ENCODE measurements at places on chromosomes 6 and 20.

DNA sequence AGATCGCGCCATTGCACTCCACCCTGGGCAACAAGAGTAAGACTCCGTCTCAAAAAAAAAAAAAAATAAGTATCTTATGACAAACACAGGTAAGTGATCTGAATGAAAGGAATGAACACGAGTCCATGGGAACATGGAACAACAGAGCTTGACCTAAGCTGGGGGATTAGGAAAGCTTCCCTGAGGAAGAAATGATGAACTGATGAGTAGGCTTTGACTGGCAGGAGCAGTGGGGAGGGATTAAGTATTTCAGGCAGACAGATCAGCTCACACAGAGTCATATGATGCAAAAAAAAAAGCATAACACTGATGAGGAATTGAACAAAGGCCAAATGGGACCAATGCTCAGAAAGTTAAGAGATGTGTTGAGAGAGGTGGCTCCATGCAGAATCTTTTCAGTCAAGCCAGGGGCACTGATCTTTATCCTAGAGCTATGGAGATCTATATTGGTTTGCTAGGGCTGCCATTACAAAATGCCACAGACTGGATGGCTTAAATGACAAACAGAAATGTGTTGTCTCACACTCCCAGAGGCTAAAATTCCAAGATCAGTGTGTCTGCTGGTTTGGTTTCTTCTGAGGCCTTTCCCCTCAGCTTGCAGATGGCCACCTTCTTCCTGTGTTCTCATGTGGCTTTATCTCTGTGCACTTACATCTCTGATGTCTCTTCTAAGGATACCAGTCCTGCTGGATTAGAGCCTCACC is 85.6 kb downstream of the ANKRD6 start:
- DNase-seq = no peak

- no peak for DNase-seq
Observed at GRCh38 chr6:55679503-55679902, 100.5 kb upstream of the HMGCLL1 start.

DNA sequence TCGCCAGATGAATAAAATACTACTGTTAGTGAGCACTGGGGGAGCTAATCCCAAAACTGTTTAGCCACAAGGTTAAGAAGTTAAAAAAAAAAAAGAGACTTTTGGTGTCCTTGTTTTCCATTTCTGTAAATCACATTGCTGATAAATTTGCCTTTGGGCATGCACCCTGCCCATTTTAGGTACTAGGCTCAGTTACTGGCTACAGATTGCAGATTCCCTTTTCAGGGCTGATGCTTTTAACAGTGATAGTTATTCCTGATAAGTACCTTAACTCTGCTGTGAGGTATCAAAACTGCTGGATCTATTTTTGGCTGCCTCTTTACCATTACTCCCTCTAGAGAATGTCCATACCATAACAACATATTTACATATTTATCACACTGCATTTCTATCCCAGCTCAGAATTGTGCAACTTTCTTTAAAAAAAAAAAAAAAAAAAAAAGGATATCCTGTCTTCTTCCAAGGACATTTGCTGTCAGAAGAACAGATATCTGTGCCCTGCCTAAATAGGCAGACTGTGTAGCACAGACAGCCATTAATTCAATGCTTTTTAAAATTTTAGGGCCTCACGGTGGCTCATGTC is 94.5 kb downstream of the SSR1 start:
- no peak for DNase-seq

DNA sequence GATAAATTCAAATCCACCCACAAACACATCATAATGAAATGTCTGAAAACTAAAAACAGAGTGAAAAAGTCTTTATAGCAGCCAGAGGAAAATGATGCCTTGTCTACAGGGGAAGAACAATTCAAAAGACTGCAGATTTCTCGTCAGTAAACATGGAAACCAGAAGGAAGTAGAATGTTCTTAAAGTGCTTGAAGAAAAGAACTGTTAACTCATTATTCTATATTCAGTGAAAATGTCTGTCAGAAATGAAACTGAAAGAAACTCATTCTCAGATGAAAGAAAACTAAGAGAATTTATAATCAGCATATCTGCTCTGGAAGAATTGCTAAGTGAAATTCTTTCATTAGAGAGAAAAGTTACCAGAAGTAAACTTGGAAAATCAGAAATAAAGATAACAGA is 416.1 kb downstream of the TBC1D32 start:
- DNase-seq = no peak

DNA sequence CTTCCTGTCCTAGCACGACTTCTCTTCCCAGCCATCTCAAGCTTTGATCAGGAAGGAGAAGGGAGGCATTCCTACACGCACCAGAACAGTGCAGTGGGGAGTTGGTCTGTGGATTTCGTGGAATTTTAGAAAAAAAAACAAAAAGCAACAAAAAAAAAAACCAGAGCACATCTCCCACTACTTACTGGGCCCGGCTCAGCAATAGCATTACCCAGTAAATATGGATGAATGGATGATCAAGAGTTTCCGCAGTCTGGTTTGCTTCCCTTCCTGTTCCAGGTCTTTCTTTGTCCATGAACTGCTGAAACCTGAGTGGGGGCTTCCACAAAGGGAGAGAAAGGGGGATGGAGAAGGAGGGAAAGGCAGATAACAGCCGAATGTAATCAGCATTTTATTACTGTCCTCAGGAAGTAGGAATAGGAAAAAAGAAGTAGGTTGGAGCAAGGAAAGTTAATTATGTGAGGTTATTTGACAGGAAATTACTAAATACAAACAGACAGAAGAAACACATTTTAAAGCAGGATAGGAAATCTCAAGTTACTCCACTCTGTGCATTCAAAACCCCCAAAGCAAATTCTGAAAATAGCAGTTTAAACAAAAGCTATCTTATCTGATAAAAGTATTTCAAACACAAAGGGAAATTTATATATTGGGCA is 349.0 kb downstream of the PRL start:
- DNase-seq = no peak

GRCh38 chr6:115468272-115469005 is 592.3 kb downstream of the FRK start:
- no peak for DNase-seq

DNA sequence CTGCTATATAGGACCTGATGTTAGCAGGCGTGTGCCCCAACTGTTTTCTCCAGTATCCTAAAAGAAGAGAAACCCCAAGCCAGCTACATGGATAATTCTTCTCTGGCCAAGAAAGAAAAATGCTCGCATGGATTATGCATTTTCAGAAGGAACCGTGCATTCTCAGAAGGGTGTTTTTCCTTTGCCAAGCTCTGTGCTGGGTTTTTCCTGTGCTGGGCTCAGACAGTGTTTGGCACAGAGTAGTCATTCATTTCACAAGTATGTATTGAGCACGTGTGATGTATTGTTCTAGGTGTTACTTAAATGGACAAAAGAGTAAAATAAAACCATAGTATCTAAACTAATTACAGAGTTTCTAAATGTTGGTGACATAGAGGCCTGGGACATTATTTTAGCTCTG is 62.7 kb upstream of the ZNF133 start:
- no peak for DNase-seq

DNA sequence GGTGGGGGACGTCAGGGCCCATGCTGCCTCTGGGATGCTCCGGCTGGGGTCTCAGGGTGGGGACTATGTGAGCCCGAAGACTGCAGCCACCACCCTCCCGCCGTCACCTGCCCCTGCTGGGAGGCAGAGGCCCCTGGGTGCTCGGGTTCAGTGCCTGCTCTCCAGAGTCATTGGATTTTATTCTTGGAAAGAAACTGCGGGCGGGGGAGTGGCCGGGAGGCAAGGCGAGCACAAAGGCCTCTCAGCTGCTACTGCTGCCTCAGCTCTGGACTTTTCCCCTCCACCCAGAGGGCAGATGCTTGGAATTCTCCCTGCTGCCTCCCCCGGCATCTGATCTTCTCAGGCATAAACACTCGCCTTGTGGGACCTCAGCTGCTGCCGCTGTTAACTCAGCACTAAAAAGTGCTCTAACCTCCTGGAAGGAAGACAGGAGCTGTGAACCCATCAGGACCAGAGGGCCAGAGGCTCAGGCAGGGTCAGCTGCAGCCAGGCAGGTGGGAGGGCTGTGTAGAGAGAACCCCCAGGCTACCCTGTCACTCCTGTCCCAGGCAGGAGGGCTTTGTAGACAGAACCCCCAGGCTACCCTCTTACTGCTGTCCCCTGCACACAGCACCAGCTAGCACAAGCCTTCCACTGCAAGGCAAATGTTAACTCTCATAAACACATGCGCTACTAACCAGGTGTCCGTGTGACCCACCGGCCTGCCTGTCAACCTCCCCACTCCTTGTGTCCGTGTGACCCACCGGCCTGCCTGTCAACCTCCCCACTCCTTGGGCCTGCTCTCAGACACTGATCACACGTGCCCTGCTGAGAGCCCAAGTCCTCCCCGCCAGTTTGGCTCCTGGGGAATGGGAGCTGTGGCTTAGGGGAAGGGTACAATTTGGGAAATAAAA is 9.4 kb upstream of the FRMD1 start:
- no peak for DNase-seq

- no peak for DNase-seq
Observed at GRCh38 chr20:63032861-63033793, 26.4 kb upstream of the BHLHE23 start.

DNA sequence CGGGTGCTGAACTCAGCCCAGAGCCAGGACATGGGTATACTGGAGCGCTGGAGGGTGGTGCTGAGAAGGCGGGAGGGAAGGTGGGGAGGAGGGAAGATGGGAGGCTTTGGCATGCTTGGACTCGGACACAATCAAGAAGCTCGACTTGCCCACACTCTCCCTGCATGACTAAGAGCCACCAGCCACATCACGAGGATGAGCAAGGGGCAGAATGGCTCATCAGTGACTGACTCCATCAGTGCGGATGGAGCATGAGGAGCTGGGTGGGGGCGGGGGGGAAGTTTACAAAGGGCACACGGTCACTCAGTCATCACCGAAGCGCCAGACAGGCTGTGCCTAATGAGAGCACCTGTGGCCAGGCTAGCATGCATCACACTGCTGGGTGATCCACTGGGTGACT is 222.8 kb downstream of the KIF16B start:
- DNase-seq = no peak

DNA sequence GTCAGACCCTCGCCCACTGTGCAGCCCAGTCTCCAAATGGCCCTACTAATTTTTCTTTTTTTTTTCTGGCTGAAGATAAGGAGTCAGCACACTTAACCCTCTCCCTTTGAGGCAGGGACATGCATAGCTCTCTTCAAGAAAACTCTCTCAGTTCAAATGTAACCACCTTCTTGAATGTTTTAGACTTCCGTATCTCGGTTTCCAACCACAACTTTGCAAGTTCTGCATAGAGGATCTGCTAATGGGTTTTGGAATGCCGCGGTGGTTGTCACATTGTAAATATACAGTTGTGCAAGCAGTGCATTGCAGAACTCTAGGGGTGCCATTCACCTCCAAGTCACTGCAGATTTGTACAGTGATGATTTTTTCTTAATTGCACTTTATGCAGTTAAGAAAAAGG is 59.4 kb upstream of the SLC35B3 start:
- no peak for DNase-seq

DNA sequence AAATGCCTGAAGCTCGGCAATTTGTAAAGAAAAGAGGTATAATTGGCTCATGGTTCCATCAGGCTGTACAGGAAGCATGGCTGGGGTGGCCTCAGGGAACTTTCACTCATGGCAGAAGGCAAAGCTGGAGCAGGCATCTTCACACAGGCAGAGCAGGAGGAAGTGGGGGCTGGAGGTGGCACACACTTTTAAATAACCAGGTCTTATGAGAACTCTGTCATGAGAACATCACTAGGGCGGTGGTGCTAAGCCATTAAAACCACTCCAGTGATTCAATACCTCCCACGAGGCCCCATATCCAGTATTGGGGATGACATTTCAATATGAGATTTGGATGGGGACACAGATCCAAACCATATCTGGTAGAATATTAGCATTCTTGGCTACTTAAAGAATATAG is 345.2 kb downstream of the ARHGAP18 start:
- DNase-seq = no peak

DNA sequence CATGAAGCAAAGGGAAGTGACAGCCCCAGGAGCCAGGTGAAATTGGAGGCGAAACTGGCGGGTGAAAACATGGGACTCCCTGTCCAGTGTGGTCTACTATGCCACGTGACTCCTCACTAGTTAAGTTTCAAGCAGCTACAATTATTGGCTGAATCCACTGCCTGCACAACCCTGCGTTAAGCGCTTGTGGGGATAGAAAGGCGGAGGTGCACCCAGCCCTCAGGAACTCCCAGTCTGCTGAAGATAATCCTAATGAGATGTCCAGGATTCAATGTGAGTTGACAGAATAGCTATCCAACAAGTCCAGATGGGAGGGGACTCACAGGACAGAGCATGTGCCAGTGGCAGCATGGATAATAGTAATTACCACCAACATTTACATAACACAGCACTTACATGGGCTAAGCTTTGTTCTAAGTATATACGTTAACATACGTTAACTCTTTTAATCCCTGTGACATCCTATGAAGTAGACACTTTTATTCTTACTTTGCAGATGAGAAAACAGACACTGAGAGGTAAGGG is 1.8 kb downstream of the MOCS1 start:
- DNase-seq = no peak

DNA sequence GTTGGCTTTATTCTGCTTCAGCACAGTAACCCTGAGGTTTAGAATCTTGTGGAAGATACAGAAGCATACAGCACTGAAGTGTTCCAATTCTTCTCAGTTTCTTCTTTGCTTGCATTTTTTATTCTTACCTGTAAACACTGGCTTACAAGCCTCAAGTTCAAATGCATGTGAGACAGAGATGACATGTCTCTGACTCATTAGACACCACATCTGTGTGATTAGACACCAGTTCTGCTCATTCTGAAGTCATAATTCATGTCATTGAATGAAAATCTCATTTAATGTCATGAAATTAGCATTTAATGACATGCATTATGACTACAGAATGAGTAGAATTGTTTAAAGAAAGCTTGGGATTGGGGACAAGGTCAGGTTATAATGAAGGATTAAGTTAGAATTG is 5.8 kb downstream of the GZF1 start:
- no peak for DNase-seq

GRCh38 chr6:40705354-40705753 is 118.2 kb upstream of the LRFN2 start:
- no peak for DNase-seq

DNA sequence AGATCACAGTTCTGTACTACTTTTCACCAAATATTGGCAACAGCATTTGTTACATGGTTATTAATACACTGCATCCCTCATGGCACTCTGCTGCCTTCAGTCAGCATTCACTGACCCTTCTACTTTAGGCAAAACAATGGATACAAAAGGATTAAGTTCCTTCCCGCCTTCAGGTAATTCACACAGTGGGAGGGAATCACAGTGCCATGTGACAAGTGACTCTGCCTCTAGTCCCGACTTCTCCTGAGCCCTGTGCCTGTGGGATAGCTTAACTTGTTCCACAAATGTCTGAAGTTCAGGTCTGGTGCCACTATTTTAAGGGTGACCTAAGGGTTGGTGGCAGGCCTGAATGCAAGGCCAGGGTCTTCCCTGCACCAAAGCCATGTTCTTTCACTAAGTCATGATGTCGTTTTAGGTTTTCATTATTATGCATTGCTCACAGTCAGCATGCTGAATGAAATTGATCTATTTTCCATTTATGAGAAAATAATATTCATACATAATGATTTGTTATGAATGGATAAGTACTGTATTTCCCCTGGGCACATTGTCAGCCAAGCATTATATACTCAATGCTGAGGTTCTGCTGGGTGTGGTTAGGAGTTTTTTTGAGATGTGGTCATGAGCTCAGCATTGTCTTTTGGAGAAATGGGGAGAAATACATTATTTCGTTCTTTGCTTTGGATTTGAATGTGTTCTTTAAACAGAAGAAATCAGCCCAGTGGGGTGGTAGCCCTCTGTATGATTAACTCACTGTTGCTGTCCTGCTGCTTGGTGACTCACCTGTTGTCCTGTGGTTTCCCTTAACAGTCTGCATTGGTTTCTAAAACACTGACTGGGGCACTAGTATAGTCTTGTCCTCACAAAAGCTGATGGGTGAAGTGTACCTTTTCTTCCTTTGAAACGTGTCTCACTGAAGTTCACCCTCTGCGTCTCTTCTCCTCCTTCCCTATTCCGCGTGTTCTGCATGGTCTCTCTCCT is 66.4 kb downstream of the AFDN start:
- DNase-seq = no peak

Data from stimulated activated CD4-positive, alpha-beta T cell treated with anti-CD3 and anti-CD28 coated beads, TNF-alpha, amount 100 ng/mL, for 4 hours (primary cell).